ENCODE measurements at places on chromosomes 3 and 15.
A peak's percentile ranks its signal among the peaks of the same experiment; 100 is the strongest.

- DNase-seq: no peak
These were observed 6.5 kb upstream of the HPS3 start for GRCh38 chr3:149122721-149123578.

DNA sequence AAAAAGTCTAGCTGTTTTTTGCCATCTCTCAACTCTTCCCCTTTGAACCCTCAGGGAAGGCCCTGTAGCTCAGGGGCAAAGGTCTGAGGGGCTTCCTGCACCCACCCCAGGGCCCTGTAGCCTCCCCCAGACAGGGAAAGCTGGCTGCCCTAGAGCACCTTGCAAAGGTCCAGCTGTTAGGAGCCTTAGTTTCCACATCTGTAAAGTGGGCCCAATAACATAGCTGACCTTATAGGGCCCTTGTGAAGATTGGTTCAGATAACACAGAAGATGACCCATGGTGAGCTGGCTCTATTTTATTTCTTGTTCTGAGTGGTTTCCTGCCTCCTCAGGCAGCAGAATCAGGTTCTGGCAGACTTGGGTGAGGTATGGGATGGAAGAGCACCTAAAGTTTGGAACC lies 55.2 kb upstream of the SMAD6 start:
- no peak for DNase-seq

DNA sequence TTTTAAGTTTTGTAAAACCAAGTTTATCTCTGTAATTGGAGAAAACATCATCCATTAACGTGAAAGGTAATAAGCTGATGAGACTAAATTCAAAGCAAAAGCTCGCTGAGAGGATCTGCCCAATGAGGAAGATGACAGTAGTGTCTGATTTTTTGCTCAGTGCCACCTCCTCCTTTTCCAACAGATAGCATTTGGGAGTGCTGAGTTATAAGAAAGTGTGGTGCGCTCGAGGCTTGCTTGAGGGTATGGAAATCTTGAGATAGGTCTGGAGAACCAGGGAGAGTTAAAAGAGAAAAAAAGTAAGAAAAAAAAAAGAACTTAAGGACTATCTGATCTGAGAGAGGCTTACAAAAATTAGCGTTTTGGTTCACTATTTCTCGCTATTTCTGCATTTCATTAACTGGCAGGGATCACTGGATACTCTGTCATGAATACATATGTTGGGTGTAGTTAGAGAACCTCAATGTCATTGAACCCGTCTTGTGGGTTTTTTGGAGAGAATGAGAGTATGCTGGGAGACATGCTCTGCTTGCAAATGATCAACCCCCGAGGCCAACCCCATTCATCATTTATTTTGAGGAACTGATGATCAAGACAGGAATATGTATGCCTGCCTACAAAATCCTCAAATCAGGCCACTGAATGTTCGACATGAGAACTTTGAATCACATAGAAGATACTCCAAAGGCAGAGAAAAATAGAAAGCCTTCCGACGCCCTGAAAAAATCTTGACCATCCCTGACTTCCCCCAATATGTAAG lies 973 bp upstream of the USP13 start:
- DNase-seq: no peak

- no peak for DNase-seq
These were observed 57.9 kb upstream of the DCUN1D1 start for GRCh38 chr3:183038221-183038620.

- no peak for DNase-seq
These were observed 2.1 kb downstream of the TM6SF1 start for GRCh38 chr15:83109532-83109931.

DNA sequence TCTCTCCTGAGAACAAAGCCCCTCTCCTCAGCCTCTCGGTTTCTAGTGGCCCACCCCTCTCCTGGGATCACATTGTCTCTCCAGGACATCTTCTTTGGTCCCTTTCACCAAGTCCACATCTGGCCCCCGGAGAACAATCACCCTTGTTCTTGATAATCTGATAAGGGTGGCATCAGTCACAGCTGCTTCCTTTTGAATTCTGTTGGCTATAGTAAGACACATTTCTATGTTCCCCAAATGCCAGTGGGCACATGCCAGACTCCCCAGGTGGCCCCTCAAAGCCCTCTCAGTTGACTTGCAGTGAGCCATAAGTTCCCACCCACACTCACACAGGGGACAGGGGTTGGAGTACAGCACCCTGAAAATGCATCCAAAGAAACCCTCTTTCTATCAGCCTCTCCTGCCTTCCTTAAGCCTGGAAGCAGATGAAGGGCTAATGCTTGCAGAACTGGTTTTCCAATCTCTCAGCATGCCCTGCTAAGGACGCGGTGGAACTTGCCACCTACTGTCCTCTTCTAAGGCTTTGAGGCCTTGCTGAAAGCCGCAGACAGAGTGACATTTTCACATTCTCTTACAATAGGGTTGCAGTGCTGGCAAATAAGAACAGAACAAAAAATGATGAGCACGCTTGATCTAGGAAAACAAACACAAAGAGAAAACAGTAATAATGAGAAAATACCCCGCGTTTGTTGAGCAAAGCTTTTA lies 101.3 kb upstream of the SLCO3A1 start:
- peak; percentile 39 for DNase-seq

DNA sequence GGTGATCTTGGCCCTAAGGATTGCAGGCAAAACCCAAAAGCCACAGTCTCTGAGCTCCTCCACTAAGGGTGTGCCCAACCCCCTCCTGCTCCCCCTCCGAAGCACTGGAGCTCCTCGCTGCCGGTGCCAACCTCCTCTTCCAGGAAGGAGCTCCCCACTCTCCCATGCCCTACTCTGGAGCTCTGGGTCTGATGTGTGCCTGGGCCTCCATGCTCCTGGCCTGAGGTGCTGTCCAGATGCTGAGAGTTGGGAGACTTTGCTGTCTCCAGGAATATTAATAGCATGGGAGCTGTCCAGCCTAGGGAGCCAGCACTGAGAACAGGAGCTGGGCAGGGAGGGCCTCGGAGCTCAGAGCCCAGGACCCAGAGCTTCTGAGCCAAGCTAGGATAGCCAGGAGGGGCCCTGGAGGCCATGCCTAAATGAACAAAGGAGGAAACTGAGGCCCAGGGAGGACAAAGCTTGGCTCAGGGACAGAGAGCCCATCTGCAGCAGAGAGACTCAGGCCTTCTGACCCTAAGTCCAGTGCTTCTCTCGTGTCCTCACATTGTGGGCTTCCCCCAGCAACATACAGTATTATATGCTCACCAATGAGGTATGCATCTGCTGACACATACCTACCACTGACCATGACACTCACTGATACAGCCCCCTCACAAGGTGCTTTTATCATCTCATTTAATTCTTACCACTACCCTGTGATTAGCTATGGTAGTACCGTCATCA lies 36.9 kb upstream of the HERC1 start:
- DNase-seq: no peak

GRCh38 chr15:100695048-100695447 lies 92.7 kb downstream of the ASB7 start:
- no peak for DNase-seq

GRCh38 chr3:55329849-55330248 lies 157.3 kb downstream of the WNT5A start:
- DNase-seq: no peak

DNA sequence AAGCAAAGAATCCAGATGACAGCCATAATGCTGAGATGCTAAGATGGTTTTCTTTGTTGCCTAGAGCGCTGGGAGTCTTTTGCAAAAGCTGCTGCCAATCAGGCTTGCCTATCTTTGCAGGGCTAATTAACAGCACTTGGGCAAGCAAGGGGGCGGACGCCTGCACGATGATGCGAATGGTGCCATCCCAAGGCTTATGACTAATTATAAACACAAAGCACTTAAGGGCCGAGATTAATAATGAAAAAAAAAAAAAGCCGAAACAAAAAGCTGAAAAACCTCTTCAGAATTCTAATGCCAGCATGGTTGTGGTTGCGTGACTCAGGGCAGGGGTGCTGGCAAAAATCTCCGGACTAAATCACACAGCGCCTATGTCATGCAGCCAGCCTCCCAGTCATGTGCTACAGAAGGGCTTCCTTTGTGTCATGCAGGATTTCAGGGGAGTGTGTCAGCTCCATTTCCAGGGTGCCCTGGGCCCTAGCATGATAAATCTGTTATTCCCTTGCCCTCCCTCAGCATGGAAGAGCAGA lies 185.0 kb upstream of the ANKRD28 start:
- DNase-seq: peak; percentile 34

- DNase-seq: no peak
These were observed 360.2 kb downstream of the ZNF385D start for GRCh38 chr3:21390856-21391255.

GRCh38 chr3:9013782-9014563 lies 50.7 kb upstream of the RAD18 start:
- DNase-seq: no peak
